Colonic mucosa (tissue), 4 donors: ENCODE measurements at places on chromosomes 3 and 15.

DNA sequence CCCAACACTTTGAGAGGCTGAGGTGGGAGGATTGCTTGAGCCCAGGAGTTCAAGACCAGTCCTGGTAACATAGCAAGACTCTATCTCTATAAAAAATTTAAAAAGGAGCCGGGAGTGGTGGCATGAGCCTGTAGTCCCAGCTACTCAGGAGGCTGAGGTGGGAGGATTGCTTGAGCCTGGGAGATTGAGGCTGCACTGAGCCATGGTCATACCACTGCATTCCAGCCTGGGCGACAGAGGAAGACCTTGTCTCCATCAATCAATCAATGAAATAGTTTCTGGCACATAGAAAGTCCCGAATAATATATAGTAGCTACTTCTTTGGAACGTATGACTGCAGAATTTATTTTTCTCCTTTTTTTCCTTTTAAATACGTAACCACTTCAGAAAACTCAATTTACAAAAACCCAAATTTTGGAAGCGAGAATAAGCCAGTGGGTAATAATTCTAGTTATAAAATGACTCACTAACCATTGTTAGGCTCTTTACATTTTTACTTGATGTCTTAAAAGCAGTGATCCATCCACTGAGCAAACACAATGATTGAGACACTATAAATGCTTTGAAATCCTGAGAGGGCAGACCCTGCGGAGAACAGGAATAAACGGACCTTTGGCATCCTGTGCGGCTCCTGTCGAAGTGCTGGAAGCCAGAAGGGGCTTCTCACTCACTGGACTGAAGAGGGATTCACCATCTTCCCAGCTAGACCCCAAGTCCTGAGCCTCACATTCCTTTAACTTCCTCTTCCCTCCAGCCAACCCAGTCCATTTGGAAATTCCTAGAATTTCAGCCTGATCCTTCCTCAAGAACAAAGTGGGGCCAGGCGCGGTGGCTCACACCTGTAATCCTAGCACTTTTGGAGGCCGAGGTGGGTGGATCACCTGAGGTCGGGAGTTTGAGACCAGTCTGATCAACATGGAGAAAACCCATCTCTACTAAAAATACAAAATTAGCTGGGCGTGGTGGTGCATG is 68.4 kb upstream of the MFGE8 start:
- no peak for DNase-seq

GRCh38 chr3:89173546-89173945 is 66.1 kb downstream of the EPHA3 start:
- DNase-seq: no peak

GRCh38 chr15:78501857-78502256 is 5.5 kb upstream of the HYKK start:
- DNase-seq: no peak

GRCh38 chr15:91611561-91612323 is 241.8 kb upstream of the SLCO3A1 start:
- DNase-seq: no peak

DNA sequence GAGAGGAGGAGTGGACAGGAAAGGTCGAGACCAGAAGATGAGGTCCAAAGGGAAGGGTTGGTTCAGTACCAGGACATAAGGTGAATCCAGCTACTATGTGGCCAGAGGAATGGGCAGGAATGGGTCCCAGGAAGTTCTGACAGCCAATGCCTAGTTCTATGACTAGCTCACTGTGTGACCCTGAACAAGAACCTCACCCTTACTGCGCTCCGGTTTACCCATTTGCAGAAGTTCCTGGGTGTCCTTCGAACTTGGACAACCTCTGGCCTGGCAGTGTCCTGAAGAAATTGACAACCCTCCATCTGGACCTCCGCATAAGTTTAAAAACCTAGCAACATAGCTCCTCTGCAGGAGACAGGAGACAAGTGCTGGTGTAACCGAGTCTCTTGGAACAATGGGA is 12.2 kb upstream of the PSTPIP1 start:
- no peak for DNase-seq
